ENCODE measurements at places on chromosomes 2 and 18. TPM values are rescaled to one million over a fixed set of nuclear protein-coding genes. Genes with fewer than 3 reads are reported as not detected.

Gene ACOXL
- total RNA-seq = not detected

Gene LIPG
- total RNA-seq = 0.17 TPM

Gene PHLPP1
- 4.0 TPM for total RNA-seq

Gene DUSP2
- total RNA-seq = 0.94 TPM

Gene MAB21L4
- not detected for total RNA-seq

Gene CCDC121
- total RNA-seq = 3.0 TPM

Gene PROM2
- 1.1 TPM for total RNA-seq

Gene CRIM1
- total RNA-seq = 74.7 TPM

Gene ZNF142
- 4.6 TPM for total RNA-seq

Gene ACADL
- total RNA-seq = 0.26 TPM

Gene DAPL1
- total RNA-seq = not detected

Gene LAMA1
- total RNA-seq = 1.5 TPM

Gene G6PC2
- not detected for total RNA-seq

Gene ITGAV
- 117 TPM for total RNA-seq

Gene NEU2
- not detected for total RNA-seq

Gene RNF125
- total RNA-seq = 1.0 TPM

Gene FZD7
- 71.2 TPM for total RNA-seq

Gene SPATS2L
- 63.5 TPM for total RNA-seq

Gene LRRTM1
- not detected for total RNA-seq

Gene IL1R1
- total RNA-seq = 108 TPM

Gene EIF4E2
- 142 TPM for total RNA-seq

Gene GAREM2
- 0.47 TPM for total RNA-seq

Gene CIB4
- total RNA-seq = not detected

Gene WDR35
- total RNA-seq = 13.9 TPM

Gene EN1
- total RNA-seq = not detected

Gene DYNC2LI1
- 17.9 TPM for total RNA-seq

Gene CCDC178
- 0.94 TPM for total RNA-seq
